ENCODE measurements at places on chromosomes 1 and 21.

DNA sequence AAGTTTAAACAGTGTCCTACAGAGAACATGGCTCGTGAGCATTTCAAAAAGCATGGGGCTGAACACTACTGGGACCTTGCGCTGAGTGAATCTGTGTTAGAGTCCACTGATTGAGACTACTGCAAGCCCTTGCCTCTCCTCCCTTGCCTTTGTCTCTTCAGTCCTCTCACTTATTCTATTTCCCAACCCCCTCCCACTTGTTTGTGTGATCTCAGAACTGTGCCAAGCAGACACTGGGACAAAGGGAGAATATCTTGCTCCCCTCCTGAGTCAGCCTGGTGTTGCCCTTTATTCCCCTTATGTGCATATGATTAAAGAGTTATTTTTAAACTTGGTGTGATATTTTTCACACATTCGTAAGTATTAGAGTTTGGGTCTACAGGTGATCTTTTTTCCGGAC lies 11.1 kb upstream of the RPRD2 start:
- no peak for DNase-seq

DNA sequence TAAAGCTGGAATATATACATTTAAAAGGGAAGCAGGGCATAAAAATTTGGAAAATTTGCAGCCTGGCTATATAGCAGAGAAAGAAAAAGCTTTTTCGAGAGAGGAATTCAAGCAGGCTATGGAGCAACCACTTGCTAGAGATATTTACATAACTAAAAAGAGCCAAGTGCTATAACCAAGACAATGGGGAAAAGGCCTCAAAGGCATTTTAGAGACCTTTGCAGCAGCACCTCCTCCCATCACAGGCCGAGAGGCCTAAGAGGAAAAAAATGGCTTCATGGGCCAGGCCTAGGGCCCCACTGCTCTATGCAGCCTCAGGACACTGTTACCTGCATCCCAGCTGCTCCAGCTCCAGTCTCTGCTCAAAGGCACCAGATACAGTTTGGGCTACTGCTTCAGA lies 37.0 kb downstream of the CAPN9 start:
- no peak for DNase-seq

DNA sequence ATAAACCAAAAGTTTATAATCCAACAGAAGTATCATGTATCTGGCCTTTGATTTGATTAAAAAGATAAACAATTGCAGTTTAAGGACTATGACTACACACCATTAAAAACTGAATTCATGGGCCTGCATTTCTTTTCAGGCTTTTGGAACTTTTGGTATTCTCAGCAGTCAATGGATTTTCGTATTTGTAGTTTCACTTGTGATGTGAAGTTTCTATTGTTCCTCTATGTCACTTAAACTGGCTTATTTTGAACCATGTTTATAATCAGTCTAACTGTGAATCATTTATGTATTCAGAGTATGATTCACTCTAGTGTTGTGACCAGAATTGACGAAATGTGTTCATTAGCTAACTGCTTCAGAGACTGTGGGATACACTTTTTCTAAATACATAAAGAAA lies 132.9 kb downstream of the COQ8A start:
- no peak for DNase-seq

DNA sequence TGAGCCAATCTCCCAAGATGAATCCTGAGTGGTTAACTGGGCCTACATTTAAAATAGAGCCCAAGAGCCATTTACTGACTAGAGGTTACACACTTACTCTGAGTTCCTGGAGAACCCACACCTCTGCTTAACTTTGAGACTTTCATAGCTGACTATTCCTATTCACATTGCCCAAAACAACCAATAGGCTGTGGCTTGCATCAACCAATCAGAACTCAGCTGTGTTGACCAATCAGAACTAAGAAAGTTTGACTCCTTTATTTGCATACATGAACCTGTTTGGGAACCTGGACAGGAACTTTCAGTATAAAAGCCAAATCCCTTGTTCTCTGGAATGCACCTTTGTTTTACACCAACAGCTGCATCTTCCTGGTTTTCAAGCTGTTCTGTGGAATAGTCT lies 9.5 kb downstream of the ZSWIM5 start:
- DNase-seq, result no peak

DNA sequence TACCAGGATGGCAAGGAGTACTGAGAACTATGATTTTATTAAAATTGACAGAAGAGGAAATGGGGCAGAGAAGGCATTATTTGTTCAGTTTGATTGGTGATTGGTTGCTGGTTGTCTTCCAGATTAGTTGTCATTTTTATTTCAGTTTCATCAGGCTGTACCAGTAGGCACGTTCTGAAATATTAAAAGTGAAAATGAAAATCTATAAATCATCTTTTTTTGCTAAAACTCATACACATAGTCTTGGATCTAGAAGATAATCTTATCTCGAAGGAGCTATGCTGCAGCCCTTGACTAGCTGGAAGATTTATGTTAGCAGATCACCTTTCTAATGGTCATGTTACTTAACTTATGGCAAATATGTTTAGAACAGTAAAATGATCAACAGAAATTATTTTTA lies 29.0 kb downstream of the NEK7 start:
- no peak for DNase-seq

DNA sequence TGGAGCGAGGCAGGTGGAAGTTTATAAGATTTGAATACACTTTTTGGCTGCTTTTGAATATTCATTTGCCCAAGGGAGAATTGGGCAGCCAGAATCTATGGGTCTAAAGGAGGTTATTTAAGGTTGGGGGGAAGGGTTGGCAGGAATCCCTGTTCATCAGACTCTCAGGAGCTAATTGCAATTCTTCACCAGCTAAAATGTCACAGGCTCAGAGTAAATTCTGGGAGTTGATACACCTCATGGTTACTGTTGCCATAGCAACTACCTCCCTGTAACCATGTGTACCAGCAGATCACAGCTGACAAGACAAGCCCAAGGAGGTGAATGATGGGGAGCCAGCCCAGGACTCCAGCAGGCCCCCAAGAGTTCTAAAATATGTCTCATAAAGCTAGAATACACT lies 75.5 kb downstream of the CAMK2N1 start:
- no peak for DNase-seq

- no peak for DNase-seq
These were observed 2.0 kb downstream of the MTX1 start for GRCh38 chr1:155210314-155211104.

DNA sequence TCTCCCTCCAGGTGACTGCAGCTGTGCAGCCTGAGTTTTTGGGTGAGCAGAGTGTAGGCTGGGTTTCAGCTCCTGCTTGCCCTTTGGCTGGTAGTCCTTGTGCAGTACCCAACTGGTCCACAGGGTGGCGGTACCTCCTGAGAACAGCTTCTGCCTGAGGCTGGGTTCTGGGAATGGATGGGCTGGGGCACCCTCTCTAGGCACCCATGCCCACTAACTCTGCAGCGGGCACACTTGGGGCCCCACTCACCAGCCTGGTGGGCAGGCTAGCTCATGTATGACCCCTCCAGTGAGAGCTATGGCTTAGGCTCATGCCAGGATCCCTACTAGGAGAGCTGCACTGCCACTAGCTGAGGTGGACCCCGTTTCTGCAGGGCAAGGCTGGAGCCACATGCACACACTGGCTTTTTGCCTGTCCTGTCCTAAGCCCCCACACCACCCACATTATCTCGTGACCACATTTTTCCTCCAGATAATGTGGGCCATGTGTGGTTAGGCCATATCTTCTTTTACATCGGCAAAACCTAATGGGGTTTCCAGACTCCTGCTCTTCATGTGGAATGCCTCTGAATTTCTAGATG lies 15.5 kb upstream of the GSTM4 start:
- no peak for DNase-seq

GRCh38 chr1:12031039-12031980 lies 12.0 kb downstream of the MIIP start:
- DNase-seq, result no peak

DNA sequence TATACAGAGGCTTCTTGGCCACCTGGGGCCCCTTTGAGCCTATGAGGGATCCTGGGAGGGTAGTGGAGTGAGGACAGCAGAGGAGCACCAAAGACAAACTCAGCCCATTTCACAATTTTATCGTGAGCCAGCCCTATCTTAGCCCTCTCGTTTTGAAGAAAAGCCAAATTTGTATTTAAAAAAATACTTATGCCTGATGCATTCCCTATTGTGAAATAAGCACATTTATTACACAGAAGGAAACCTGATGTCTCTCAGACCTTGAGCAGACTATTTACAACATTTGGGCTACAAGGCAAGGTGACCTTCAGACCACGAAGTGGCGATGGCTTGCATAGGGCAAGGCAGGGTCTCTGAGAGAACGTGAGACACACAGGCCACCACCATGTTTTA lies 41.3 kb upstream of the H6PD start:
- DNase-seq, result no peak

- DNase-seq, result no peak
These were observed 294.1 kb upstream of the SGIP1 start for GRCh38 chr1:66239834-66240233.

GRCh38 chr1:240936911-240937668 lies 325.1 kb upstream of the GREM2 start:
- DNase-seq, result no peak

GRCh38 chr1:245855846-245856730 lies 651.0 kb downstream of the SMYD3 start:
- DNase-seq, result no peak

- DNase-seq, result no peak
These were observed 51.4 kb upstream of the LRIG2 start for GRCh38 chr1:113021430-113022085.

- DNase-seq, result no peak
These were observed 7.8 kb downstream of the CAPZB start for GRCh38 chr1:19477284-19478249.

- DNase-seq, result no peak
These were observed 93.4 kb downstream of the KCNK1 start for GRCh38 chr1:233707153-233707879.

- no peak for DNase-seq
These were observed 39.4 kb upstream of the ZNF496 start for GRCh38 chr1:247370786-247371732.

DNA sequence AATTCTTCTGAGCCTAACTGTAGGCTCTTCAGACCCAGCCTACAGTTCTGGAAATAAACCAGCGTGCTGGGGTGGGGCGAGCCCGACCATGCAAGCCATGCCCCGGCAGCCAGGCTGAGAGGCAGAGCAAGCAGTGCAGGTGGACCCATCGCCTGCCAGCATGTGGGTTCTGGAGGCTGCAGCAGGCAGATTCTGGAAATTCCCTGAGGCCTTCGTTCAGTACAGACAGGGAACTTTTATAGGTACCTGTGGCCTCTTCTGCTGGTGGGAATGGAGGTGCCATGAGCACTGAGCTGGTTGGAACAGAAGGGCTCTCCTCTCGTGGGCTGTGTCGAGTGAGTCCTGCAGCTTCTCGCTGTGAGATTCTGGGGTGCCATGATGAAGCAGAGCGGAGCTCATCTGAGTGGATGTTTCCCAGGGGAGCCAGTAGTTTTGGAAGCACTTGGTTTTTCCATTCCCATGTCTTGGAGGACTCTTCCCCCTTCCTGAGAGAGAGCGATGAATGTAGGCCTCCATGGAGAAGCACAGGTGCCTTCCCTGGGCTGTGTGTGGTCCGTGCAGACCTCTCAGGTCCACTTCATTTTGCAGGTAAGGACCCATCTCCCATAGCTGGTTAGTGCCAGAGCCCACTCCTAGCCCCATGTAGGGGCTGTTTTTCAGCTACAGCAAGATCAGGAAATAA lies 94.1 kb downstream of the PCBP3 start:
- DNase-seq, result no peak

- no peak for DNase-seq
These were observed 175.5 kb downstream of the CLIC6 start for GRCh38 chr21:34844013-34844923.

DNA sequence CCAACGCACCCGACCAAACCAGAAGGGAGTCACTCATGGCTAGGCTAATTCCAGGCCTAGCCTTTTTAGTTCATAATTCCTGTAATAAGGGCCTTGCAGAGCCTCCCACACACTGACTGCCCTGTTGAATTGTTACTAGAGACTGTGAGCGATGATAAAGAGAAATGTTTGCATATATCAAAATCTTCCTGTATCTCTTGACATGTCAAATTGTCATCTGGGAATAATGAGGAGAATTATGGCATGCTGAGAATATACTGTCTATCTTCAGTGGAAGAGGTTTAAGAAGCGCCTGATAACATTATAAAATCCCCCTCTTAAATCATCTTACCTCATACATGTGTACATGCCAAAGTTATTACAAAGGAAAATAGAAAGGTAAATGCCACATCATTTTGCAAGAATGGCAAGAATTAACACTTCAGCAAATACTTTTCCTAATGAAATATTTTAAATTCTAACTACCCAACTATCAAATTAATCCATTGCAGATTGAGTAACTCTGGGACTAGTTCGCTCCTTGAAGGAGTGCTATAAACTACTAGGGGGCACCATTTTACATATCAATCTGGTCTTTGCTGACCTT lies 144.1 kb downstream of the CENPF start:
- no peak for DNase-seq

- DNase-seq, result no peak
These were observed 1.2 kb downstream of the RXRG start for GRCh38 chr1:165443539-165444311.

- DNase-seq, result no peak
These were observed 58.4 kb upstream of the IFI44L start for GRCh38 chr1:78561856-78562255.

DNA sequence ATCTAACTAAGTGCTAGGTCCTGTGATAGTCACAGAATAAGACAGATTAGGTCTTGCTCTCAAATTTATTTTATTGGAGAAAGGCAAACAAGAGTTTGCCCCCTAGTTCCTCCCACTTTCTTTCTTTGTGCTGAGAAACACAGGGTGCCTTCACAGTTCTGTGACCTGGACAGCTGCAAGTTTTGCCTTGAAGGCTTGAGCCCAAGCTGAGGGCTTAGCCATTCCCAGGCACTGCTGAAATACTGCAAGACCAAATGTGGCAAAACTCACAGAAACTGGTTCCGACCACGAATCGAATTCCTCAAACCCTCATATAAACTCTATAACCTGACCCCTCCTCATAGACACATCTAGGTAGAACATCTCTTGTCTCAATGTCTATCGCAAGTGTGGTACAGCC lies 227.9 kb downstream of the RERE start:
- no peak for DNase-seq

GRCh38 chr1:245221805-245222204 lies 67.0 kb downstream of the KIF26B start:
- DNase-seq, result no peak

- DNase-seq, result no peak
These were observed 26.3 kb upstream of the F13B start for GRCh38 chr1:197093226-197093885.

DNA sequence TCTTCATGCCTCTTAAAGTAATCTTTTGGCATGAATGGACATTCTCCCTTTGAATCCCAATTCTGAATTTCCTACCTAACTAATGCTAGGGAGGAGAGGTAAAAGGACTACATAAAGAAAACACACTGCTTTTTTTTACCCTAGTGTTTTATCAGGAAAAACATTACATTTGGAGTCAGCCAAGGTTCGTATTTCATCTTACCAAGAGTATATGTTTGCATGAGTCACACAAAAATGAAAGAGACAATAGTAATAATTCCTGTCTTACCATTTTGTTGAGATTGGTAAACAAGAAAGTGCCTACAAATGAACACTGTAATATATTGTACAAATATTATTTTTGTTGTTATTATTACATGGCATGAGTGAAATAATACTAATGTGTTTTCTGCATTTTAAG lies 112.9 kb upstream of the WARS2 start:
- no peak for DNase-seq

GRCh38 chr1:241457421-241457820 lies 62.1 kb downstream of the FH start:
- no peak for DNase-seq

- DNase-seq, result no peak
These were observed 33.6 kb upstream of the TNFSF18 start for GRCh38 chr1:173084292-173084691.
